ENCODE measurements at places on chromosomes 2 and 18.

GRCh38 chr2:107069890-107070289, 183.9 kb upstream of the ST6GAL2 start:
- no peak for DNase-seq

GRCh38 chr2:42806786-42807185, 14.4 kb upstream of the HAAO start:
- DNase-seq, result no peak

GRCh38 chr2:231648579-231649174, 56.0 kb downstream of the TEX44 start:
- no peak for DNase-seq

DNA sequence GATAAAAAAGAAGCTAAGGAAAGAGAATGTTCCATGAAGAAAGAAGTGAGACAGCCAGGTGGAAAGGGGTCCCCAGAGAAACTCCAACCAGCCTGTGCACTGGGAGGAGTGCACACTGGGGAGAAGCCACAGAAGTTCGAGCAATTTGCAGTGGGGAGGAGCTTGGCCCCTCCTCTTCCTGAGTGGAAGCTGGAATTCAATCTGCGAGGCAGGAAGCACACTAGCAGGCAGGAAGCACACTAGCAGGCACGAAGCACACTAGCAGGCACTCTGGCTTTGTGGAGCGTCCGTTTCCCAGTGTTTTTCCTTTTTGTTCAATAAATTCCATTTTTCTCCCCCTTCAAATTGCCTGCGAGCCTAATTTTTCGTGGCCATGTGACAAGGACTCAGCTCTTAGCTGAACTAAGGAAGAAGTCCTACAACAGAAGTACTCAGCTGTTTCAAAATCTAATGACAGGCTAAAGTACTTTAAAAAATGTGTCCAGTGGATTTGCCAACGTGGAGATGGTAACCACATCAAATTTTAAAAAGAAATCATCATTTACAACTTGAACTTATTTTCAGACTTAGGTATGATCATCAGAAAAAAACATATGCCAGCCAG, 21.4 kb upstream of the SPIRE1 start:
- no peak for DNase-seq

DNA sequence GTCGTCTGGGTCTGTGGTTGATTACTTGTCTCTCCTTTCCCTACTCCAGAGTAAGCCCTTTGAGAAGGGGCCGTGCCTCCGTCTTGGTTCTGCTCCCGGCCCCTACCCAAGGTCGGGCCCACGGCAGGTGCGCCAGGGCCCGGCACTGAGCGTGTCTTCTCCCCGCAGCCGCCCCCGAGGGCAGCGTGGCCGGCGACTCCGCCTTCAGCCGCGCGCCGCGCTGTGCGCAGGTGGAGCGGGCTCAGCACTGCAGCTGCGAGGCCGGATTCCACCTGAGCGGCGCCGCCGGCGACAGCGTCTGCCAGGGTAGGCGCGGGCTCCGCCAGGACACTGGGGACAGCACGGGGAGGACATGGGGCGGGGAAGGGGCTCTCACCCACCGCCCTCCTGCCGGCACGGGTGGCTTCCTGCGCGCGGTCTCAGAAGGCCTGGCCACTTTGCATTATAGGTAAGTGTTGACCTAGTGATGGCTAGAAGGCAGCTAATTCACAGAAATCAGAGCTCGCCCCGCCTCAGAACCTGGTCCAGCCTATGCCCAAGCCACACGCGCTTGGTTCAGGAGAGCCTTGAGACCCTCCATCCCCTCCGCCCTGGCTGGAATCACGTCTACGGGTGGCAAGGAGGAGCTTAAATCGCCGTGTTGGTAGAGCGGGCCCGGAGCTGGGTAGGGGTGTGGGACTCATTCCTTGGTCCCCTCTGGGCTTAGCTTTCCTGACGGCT, 43.5 kb downstream of the FBLN7 start:
- DNase-seq, result no peak
